ENCODE measurements at places on chromosomes 11 and 22.

- DNase-seq = no peak
Observed at GRCh38 chr11:86671531-86672006, 847 bp downstream of the ME3 start.

DNA sequence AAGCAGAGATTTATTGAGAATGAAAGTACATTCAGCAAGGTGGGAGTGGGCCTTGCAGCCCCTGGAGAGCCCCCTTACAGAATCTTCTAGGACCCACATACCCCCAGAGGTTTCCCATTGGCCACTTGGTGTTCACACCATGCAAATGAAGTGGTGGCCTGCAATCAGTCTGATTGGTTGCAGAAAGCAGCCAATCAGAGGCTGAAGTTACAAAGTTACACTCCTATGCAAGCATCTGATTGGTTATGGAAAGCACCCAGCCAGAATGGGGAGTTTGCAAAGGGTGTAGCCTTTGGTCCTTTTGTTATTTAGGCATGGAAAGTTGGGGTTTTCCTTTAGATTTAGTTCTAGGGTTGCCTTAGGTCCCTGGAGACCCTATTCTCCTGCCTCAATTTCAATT is 34.9 kb downstream of the UVRAG start:
- no peak for DNase-seq

DNA sequence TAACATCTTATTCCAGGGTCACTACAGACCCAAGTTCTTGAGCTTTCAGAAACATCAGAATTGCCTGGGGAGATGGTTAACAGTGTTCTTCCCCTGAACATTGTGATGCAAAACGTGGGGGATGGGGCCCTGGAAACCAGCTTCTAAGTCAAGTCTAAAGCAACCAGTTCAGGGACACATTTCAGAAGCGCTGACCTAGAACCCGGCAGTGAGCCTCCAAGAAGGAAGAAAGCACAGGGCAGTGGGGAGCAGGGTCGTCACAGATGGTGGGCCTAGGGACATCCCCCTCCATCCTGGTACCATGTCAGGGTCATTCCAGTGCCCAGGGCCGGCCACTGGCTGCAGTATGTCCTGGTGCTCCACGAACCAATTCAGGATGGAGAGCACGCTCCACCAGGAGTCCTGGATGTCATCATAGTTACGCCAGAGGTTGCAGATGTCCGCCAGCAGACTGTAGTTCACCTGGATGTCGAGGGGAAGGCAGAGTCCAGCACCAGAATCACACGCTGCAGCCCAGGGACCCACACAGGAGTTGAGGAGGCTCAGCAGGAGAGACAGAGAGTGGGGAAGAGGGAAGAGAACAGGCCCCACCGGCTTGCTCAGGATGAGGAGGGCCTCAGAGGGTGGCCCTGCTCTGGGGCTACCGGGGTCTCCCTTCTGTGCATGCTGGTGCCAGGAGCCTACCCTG is 5.0 kb downstream of the NAGA start:
- DNase-seq = no peak

DNA sequence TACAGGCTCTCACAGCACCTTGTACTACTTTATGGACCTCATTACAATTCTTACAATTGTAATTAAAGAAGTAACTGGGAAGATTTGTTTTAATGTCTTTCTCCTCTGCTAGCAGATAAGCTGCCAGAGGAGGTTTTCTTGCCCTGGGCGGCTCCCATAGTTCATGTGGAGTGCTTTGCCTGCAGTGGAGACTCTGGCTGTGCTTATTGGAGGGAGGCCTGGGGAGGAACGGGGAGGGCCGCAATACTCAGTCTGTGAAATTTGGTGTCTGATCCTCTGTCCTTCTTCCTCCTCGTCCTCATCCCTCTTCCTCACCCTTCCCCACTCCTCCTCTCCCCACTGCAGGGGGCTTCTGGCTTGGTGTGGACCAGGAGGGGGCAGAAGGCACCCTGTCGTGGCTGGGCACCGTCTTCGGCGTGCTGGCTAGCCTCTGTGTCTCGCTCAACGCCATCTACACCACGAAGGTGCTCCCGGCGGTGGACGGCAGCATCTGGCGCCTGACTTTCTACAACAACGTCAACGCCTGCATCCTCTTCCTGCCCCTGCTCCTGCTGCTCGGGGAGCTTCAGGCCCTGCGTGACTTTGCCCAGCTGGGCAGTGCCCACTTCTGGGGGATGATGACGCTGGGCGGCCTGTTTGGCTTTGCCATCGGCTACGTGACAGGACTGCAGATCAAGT is 5.6 kb downstream of the SLC35C1 start:
- no peak for DNase-seq

DNA sequence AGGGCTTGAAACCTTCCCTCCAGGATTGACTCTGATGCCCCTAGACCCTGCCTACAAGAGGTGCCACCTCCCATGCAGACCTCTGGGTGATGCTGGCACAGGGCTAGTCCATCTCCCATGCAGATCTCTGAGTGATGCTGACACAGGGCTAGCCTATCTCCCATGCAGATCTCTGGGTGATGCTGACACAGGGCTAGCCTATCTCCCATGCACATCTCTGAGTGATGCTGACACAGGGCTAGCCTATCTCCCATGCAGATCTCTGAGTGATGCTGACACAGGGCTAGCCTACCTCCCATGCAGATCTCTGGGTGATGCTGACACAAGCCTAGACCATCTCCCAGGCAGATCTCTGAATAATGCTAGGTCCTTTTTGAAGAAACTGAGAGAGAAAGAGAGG is 321.7 kb downstream of the NTM start:
- no peak for DNase-seq

- DNase-seq = no peak
Observed at GRCh38 chr11:133808393-133809140, 36.7 kb downstream of the SPATA19 start.

- no peak for DNase-seq
Observed at GRCh38 chr11:76772783-76773106, 10.4 kb upstream of the TSKU start.

DNA sequence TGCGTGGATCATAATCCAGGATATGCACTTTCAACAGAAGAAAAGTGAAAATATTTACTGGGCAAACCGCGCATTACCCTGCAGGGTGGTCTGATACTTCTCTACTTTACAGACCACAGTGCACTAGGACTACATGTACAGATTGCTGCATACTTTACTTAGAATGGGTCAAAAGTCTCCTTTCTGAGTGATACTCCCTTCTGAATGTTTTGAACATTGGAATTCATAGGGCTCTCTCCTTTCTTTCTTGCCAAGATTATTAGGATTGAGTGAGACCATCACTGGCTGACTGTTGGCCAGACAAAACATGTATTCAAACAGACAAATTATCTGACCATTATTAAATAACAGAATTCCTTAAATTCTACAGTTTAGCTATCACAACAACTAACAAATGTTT is 6.6 kb upstream of the FIBIN start:
- no peak for DNase-seq

- DNase-seq = no peak
Observed at GRCh38 chr11:114272311-114272710, 23.9 kb upstream of the NNMT start.

DNA sequence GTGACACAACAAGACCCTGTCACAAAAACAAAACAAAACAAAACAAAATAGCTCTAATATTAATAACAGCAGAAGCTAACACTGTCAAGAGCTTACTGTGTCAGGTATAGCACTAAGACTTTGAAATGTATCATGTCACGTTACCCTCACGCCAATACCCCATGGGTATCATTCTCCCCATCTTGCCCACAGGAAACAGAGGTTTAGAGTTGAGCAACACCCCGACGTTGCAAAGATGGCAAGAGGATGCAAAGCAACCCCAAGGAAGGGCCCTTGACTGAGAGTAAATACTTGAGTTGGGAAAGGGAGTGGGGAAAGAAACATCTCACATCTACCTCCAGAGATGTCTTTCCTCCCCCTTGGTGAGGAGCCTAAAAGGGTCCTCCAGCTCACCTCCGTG is 366.8 kb downstream of the LARGE1 start:
- DNase-seq = no peak

GRCh38 chr11:70437111-70437784 is 38.9 kb downstream of the CTTN start:
- no peak for DNase-seq

GRCh38 chr11:36265793-36266628 is 23.2 kb downstream of the COMMD9 start:
- peak; percentile 15 for DNase-seq

GRCh38 chr11:65204143-65204542 is 22.4 kb downstream of the CAPN1 start:
- DNase-seq = no peak

DNA sequence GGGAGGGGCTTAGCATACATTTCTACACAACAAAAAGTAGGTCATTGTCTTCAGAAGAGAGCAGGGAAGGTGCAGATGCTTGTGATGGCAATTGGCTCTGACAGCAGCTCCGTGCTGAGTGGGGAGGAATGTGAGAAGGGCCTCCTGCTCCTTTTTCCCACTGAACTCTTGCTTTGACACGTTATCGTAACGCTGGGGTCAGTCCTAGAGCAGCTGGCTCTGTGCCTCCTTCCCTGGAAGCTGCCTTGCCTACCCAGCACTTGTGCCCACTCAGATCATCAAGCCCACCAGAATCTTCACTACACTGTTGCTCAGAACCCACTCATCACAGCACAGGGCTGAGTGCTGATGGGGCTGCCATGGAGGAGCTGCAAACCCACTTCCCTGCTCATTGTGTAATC is 14.9 kb upstream of the NAV2 start:
- no peak for DNase-seq

- no peak for DNase-seq
Observed at GRCh38 chr11:86335131-86335767, 33.2 kb downstream of the HIKESHI start.

- no peak for DNase-seq
Observed at GRCh38 chr22:46405901-46406300, 70.4 kb downstream of the TRMU start.

DNA sequence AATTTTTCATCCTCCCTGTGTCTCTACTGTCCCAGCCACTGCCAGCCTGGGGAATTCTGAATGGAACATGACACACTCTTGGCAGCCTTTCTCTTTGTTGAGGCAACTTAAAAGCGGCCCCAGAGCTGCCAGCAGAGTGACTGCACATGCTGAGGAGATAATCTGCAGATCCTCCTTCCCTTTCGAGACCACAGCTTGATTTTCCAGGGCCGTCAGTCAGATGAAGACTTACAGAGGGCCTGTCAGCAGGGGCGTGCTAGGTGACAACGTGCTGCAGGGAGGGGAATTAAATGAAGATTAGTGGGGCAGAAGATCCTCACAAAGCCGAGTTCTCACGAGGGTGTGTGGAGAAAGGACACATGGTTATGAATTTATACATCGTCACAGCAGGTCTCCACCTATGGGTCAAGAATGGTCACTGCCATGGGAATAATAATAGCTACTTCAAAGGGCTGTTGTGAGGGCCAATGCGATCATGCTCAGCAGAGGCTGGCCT is 193.5 kb upstream of the PITPNB start:
- no peak for DNase-seq

DNA sequence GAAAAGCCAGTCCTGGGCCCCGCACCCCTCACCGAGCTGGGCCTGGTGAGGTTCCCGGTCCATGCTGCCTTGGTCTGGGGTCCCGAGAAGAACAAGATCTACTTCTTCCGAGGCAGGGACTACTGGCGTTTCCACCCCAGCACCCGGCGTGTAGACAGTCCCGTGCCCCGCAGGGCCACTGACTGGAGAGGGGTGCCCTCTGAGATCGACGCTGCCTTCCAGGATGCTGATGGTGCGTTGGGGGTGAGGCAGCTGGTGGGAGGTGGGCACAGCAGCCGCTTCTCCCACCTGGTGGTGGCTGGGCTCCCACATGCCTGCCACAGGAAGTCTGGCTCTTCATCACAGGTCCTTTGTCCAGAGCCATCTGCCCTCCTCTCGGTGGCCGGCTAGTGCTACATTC is 4.5 kb upstream of the SMARCB1 start:
- no peak for DNase-seq

GRCh38 chr11:119251114-119251513 is 45.0 kb downstream of the CBL start:
- DNase-seq = no peak

GRCh38 chr22:47164514-47165337 is 402.3 kb downstream of the TBC1D22A start:
- no peak for DNase-seq

- DNase-seq = no peak
Observed at GRCh38 chr22:35489239-35489638, 51.4 kb upstream of the RASD2 start.

- no peak for DNase-seq
Observed at GRCh38 chr11:13776134-13776815, 107.8 kb downstream of the FAR1 start.

DNA sequence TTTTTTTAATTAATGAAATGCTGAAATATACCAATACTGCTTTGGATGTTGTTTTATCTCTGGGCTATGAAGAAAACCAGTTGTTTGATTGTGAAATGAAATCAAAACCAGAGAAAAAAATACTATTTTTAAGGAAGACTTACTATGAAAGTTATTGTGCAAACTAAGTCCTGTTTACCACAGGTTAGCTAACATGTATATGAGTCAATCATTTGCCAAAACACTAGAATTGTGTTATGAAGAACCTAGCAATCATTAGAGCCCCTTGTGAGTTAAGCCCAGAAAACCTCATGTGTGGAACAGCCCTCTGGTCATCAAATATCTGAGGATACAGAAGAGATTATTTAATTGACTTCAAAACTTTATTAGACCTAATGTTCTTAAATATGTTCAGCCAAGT is 83.7 kb downstream of the FAT3 start:
- DNase-seq = no peak

DNA sequence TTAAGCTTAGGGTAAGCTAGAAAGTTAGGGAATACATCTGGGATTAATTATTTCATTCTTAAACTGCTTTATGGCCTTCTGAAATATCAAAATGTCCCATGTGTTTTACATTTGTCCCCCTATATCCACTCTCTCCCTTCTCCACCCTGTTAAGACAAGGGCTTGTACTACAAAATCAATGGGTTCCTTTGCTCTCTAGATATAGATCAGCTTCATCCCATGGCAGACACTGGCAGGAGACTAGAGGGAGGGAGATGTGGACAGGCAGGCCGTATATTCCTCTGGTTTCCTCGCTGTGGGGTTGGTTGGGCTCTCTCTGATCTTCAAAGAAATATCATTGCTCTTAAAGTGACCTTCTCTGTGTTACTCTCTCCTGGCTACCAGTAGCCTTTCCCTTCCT is 1281.0 kb downstream of the LRRC4C start:
- no peak for DNase-seq

All from activated CD4-positive, CD25-positive, alpha-beta regulatory T cell (primary cell).